ENCODE measurements at places on chromosomes 2 and 18.

- DNase-seq, result no peak
Observed at GRCh38 chr18:36817039-36817438, 11.8 kb downstream of the TPGS2 start.

DNA sequence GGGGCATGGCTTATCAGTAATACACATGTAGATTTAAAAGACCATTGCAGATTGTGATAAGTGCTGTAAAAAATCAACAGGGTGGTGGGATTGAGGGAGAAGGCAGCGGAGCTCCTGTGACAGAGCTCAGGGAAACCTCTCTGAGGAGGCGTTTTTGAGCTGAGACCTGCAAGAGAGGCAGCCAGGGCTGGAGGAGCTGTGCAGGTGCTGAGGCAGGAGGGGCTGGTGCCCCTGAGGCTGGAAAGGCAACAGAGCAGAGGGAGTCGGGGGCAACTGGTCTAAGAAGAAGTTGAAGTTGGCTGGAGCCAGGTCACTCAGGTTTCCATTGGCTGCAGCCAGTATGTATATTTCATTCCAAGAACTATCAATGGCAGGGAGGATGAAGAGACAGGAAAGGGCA lies 47.6 kb downstream of the KLHL29 start:
- no peak for DNase-seq

DNA sequence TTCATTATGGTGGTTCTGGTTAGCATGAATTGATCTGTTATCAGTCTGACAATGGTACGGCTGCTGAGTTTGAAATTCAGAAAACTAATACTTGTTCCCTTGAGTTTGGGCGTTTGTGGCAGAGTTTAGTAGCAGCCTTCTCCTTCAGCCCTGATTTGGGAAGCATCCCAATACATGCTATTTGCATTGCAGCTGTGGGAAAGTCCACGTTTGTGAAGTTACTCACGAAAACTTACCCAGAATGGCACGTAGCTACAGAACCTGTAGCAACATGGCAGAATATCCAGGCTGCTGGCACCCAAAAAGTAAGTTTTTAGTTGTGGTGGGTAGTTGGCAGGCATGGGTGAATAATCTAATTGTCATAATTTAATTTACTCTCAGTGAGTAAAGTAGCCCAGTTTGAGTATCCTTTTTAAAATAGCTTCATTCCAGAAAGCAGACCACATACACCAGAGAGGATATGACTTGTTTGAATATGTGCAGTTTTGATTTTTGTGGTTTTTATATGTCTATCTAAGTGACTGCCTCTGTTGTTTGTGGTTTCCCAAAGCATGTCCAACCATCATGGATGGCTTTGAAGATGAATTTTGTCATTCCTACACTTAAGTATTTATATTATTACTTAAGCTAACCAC lies 12.2 kb downstream of the DGUOK start:
- no peak for DNase-seq

- peak; percentile 33 for DNase-seq
Observed at GRCh38 chr18:72762515-72763122, 105.2 kb downstream of the NETO1 start.

- DNase-seq, result no peak
Observed at GRCh38 chr2:157792335-157793052, 83.6 kb downstream of the ACVR1 start.

GRCh38 chr2:124678043-124678442 lies 653.0 kb downstream of the CNTNAP5 start:
- no peak for DNase-seq

DNA sequence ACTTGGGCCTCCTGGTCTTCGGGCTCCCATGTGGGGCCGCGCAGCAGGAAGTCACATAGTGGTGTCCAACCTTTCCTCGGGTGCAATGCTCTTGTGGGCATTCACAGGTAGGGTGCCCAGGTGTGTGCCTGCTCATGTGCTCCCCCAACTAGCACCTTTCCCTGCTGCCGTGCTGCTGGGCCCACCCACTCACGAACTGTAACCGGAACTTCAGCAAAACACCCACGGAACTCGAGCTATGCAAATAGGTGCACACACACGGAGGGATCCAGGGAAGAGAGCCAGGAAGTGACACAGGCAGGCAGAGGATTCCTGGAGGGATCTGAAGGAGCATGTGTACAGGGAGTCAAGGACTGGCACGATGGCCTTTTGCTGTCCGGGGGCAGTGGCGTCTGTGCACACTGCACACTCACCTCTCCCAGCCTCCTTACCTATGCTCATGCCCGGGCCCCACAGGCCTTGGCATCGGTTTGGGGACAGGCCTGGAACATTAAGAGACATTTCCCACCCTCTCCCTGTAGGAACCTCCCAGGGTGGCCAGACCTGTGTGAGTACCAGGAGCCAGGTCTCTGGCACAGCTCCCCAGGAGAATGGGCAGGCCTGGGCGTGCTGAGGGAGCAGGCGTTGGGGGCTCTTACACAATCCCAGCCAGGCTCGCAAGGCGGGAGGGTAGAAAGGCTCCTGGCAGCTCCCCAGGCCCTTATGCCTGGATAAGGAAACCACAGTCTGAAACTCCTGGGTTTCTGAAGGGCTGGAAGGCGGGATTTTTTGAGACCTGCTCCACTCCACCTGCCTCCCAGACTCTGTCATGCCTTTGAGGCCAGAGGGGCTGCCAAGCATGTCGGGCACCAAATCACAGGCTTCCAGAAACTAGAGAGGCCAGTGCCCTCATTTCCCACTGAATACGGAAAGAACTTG lies 6.6 kb upstream of the PTMA start:
- DNase-seq, result no peak

DNA sequence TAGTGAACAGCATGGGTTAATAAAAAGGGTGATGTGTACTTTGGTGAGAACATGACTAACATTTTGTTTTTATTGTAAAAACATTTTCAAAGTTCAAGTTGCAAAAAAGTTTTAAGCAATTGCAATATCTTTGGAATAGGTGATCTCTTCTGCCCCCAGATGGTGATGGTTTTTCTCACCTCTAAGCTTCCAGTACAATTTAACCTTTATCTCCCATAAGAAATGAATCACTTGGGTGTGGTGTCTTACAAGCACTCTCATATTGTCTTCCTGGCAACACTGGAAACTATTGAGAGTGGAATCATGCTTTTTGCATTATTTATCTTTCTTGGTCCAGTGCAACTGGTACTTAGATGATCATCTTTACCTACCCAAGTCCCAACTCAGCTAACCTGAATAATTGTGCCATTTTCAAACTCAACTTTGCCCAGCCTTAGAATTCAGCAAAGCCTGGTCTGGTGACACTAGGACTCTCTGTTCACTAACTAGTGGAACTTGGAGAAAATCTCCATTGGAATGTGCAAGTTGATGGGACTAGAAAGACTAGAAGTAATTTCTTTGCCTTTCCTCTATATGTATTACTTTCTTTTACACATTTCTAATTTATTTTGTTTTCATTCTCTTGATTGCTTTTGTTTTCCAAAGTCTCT lies 964.7 kb upstream of the ZEB2 start:
- peak; percentile 4 for DNase-seq

DNA sequence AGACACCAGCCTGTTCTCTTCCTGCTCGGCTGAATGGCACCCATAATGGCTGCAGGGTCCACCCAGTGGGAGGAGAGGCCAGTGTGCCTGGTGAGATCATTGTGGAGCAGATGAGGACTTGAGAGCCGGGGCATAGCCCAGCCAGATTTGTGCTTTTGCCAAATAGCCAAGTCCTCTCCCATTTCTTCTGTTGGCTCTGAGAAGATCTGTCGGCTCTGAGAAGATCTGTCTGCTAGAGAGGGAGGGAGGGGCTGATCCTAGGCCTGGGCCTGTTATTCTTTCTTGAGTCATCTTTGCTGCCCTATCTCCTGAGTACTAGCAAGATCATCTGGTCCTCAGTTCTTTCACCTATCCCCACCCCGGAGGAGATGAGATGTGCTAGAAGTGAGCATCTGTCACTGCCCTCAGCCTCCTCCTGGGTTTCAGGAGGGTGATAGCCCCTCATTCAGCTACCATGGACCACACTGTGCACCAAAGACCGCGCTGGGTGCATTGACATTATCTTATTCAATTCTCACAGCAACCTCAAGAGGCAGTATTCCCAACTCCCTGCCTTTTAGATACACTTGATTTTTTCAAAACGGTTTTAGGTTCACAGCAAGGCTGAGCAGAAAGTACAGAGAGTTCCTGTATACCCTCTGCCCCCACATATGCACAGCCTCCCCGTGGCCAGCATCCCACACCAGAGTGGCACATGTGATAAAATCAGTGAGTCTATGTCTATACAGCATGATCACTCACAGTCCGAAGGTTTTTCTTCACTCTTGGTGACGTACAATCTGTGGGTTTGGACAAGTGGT lies 98.6 kb downstream of the CAPN13 start:
- no peak for DNase-seq

GRCh38 chr2:119015845-119016244 lies 73.9 kb downstream of the MARCO start:
- no peak for DNase-seq

- no peak for DNase-seq
Observed at GRCh38 chr2:174615871-174616436, 18.4 kb upstream of the WIPF1 start.

GRCh38 chr2:236177604-236177966 lies 9.4 kb upstream of the GBX2 start:
- peak; percentile 63 for DNase-seq

DNA sequence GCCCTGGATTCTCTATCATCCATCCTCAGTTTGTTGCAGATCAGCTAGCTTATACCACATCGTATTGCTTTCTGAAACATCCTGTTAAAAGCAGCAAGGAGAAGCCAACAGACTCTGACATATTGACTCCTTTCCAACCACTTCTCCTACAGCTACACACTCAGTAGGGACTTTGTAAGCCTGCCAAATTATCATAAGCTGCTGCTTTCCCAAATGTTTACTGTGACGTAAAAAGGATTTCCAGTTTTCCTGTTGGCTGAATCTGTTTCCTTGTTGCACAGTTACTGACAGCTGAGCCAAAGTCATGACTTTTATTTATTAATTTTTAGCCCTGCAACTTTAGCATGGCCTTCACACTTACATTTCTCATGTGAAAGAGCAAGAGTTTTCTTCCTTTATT lies 294.3 kb downstream of the KCNJ3 start:
- no peak for DNase-seq

GRCh38 chr18:46338766-46339165 lies 234.6 kb downstream of the HAUS1 start:
- no peak for DNase-seq

DNA sequence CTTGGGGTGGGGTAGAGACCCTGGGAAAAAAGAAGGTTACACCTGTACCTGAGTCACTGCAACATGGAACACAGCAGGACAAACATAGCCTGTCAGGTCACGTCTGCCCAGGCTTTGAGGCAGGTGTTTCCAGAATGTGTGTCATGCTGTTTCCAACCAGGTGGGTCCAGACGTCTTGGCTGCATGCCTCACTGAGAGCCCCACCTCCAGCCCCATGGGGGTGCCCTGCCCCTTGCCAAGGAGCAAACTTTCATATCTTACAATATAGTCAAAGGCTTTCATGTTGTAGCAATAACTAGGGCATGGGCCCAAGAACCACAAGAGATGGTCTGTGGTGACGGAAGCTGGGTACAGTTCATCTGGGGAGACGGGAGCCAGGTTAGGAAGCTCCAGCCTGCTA lies 499.7 kb downstream of the BCL11A start:
- DNase-seq, result no peak

GRCh38 chr2:8680822-8681760 lies 765 bp upstream of the ID2 start:
- peak; percentile 75 for DNase-seq

DNA sequence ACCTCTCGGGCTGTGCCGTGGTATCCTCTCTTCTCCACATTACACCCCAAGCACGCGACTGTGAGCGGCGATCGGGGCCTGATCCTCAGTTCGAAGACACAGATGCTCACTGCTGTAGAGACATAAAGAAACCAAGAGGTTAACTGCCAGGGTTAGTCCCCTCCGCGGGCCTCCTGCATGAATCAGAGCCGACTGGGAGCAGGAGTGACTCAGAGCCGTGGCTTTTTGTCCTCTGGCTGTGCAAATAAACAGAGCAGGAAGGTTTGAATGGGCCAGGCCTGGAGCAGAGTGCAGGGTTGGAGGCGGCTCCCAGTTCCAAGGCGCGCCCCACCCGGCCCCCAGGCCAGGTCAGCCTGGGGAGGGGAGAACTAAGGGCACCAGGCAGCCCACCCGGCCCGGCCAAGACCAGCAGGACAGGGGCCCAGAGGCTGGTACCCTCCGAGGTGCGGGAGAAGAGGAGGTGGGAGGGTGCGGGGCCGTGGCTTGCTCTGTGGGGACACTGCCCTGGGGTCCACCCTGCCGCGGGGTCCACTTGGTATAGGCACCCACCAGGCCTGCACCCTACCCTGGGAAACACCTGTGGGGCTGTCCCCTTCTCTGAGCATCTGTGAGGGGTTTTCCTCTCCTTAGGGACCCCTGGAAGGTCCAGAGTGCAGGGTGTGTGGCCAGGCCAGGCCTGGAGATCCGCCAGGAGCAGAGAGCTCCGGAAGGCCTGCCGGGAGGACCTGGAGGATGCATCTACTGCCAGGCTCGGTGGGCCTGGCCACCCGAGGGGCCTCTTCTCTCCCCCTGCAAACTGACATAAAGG lies 16.5 kb downstream of the TWIST2 start:
- DNase-seq, result peak; percentile 30

GRCh38 chr2:40380041-40380440 lies 71.8 kb downstream of the SLC8A1 start:
- DNase-seq, result no peak

DNA sequence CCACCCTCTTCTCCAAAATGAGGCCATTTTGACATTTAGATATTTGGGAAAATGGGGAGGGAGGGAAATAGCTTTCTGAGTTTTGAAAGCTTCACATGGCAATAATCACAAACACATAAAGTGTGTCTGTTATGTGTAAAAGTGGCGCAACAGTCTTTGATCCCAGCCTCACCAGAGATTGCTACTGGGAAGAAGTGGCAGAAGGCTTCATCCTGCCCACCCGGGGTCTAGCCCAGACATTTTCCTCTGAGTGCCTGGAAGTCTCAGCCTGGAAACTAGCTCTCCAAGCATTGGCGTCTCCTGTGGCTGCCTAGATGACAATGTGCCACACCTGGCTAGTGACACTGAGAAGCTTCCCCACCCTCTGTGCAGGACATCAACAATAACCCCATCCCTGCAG lies 1.7 kb upstream of the LBH start:
- DNase-seq, result no peak

DNA sequence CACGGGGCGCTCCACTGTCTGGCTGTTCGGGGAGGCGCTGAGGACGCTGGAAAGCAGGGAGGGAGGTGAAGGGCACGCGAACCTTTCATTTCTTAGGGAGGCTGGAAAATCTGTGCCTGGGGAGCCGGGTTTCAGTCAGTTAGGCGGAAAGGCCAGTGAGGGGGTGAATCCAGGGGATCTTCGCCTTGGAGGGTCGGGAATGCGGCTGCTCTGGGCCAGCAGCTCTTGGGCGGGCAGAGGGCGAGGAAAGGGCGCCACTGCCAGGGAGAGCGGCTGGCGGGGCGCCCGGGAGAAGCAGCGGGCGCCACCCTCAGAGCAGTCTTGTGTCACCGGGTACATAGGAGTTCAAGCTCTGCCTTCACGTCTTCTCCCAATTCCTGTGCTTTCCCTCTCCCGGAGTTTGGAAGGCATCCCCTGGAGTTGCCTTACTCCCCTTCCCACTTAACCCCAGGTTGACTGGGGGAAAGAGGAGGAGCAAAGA lies 1.4 kb downstream of the CCDC85A start:
- DNase-seq, result no peak

GRCh38 chr18:28109781-28110560 lies 67.0 kb downstream of the CDH2 start:
- DNase-seq, result no peak

Data from GM20000 (cell line).